Activated naive CD4-positive, alpha-beta T cell treated with anti-CD3 and anti-CD28 coated beads, Interleukin-2, amount 50 U/mL, for 72 hours (primary cell): ENCODE measurements at places on chromosomes 6 and 20.
A peak's percentile ranks its signal among the peaks of the same experiment; 100 is the strongest.

- no peak for DNase-seq
These were observed 133.7 kb downstream of the CDH4 start for GRCh38 chr20:61385731-61386130.

DNA sequence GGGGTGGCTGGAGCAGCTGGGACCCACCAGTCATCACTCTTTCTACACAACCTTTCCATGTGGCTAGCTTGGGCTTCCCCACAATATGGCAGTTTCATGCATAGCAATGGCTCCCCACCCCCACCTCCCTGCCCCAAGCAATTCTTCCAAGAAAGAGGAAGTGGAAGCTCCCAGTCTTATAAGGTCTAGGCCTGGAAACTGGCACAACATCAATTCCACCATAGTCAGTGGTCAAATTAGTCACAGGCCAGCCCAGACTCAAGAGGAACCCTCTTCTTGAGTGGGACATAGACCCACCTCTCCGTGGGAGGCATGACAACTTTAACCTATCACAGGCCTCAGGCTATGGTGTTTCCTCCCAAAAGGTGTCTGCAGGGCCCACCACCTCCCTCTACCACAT, 17.7 kb downstream of the TGM6 start:
- no peak for DNase-seq

DNA sequence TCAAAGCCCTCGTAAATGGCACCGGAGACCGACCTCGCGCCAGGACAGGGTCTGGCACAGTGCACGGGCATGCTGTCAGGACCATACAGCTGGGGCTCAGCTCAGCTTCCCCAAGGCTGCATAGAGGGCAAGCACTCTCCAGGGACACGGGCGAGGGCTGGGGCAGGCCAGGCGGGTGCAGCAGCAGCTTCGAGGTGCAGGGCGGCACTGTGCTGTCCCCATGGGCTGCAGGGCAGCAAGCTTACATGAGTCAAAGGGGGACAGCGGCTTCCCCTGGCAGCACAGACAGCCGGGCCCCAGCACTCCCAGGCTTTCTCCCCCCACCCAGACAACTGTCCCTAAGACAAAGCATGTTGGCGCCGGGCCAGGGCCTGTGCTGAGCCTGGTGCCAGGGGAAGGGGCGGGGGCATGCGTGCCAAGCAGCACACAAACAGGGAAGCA, 25.7 kb downstream of the PSMG4 start:
- no peak for DNase-seq

DNA sequence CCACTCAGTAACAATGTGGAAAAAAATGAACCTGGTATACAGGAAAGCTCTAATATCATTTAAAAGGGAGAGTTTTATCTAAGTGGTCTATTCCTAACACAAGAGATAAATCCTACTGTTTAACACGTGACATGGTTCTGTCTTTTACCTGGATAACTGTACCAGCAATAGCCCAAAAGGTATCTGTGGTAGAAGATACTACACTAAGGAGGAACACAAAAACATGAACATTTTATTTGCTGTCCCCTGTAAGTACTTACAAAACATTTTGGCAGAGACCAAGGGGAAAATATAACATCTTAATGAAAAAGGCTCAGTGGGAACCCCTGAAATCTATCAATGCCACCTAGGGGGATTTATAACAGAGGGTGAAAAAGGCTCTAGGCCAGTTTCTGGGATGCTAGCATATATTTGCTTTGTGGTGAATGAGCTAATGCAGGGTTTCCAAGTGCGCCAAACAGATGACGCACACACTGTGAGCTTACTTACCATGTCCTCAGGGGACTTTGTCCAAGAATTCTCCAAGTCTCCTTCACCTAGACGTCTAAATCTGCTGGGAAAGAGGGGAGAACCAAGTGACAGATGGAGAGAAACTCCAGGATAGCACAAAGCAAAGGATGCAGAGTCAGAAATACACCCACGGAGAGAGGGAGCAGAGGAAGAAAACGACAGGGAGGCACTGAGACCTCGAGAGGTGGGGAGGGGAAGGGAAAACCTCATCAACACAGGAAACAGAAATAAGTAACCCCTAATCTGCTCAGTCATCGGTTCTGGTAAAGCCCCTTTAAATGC, 147.9 kb upstream of the PRND start:
- DNase-seq: no peak

GRCh38 chr6:157099912-157100593, 223.3 kb downstream of the TMEM242 start:
- DNase-seq: peak; percentile 57
